ENCODE measurements at places on chromosomes 12 and 14.

- peak; percentile 44 for DNase-seq
Measured at GRCh38 chr14:71720978-71721624, 211.1 kb upstream of the RGS6 start.

DNA sequence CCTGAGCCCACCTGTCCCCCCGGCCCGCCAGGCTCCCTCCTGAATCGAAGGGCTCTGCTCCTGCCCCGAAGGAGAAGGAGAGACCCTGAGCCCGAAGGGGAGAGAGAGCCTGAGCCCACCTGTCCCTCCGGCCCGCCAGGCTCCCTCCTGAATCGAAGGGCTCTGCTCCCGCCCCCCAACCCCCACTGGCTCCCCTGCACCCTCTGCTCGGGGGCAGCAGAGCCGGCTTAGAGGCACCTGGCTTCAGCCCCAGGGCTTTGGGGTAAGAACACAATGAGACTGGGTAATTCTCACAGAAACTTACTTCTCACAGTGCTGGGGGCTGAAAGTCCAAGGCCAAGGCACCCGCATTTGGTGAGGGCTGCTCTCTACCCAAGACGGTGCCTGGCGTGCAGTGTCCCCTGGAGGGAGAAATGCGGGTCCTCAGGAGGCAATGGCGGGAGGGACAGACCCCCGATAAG, 53.1 kb upstream of the FBRSL1 start:
- no peak for DNase-seq

DNA sequence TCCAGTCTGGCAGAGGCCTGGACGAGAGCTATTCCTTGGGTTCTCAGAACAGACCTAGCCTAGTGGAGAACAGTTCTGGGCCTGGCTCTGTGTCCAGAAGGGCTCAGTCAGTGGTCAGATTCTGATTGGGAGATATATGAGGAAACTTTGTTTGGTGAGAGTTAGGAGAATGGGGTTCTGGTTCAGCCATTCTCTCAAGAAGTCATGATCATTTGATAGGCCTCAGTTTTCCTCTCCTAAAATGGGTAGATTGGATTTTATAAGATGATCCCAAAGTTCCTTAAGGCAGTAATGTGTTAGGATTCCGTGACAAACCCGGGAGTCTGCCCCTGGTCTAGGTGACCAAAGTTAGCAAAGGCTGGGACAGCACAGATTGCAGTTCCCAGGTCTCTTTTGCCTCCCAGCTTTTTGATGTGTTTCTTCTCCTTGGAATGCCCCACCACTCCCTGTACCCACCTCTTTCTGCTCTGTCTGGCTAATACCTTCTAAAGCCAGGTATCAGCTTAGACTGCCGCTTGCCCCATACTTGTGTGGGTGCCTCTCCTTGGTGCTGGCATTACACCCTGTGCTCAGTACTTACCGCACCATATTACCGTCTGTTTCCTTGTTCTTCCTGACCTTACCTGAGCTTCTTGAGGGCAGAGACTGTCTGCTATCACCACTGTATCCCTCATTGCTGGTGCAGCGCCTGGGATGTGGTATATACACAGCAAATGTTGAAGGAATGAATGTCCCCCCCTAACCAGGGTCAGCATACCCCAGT, 25.5 kb downstream of the SUSD6 start:
- no peak for DNase-seq

- DNase-seq, result no peak
Measured at GRCh38 chr12:109951751-109952150, 44.4 kb downstream of the GIT2 start.

DNA sequence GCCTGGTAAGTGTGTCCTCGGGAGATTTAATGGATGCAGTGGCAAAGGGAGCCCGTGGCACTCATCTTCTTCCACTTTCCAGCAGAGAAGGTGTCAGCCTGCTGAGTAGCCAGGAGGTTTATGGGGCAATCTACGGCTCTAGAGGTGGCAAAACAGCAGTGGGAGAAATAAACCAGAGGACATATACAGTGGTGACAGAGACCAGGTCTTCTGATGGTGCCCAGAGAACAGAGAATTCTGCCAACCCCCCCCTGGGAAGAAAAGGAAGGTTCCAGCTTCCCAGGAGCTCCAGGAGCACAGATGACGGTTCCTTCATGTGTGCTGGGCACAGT, 43.0 kb downstream of the SMIM41 start:
- DNase-seq, result no peak

- no peak for DNase-seq
Measured at GRCh38 chr14:37262649-37263048, 64.9 kb downstream of the MIPOL1 start.

GRCh38 chr14:52948039-52948438, 2.8 kb downstream of the FERMT2 start:
- no peak for DNase-seq

DNA sequence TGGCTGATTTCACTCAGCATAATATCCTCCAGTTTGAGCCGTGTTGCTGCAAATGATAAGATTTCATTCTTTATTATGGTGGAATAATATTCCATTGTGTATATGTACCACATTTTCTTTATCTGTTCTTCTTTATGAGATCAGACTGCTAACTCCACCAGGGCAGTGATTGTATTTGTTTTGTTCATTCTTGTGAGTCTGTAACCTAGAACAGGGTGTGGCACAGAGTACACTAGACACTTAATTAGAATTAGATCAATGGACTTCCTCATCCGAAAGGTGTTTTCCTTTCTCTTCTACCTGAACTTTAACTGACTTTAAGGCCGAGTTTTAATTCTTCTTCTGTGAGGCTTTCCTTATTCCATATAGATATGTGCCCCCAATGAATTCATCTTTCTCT, 551.0 kb downstream of the SNAPC1 start:
- no peak for DNase-seq

DNA sequence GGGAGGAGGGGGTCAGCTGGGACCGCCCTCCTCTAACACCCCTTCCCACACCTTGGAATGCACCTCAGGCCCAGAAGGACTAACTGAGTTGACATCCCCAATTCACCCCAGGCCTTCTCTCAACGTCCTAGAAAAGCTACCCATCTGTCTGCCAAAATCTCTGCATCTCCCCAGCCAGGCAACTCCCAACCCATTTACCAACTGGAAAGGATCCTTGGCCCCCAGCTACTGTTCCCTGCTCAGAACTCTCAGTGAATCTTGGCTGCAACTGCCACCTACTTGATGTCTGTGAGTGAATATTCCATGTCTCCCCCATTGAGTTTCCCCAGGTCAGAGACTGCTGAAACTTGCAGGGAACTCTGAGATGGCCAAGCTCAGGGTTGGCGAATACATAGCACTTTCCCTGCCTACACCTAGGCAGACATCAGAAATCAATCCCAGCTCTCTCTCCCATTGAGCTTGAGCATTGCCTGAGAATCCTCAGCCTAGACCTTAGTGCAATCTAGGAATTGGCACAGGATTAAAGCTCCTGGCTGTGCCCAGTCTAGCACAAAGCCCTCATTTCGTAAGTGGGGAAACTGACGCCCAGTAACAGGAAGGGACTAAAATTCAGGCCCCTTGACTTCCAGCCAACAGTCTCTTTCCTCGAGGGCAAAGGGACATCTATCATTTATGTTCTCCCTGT, 71.9 kb upstream of the NCOR2 start:
- no peak for DNase-seq

DNA sequence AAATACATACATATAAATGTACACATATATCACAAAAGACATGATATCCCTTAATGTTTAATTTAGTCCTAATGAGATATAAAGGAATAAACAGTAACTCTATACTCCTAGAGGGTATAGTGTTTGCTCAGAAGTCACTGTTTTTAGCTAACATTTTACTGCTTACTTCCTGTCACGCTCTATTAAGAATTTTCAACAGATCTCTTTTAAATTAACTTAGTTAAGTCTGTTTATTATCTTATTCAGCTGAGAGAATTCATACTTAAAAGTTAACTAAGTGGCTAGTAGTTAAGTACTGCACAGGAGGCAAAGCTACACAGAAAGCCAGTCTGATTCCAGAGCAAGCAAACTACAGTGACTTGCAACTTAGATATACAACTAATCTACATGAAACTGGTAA, 39.9 kb downstream of the GXYLT1 start:
- no peak for DNase-seq

DNA sequence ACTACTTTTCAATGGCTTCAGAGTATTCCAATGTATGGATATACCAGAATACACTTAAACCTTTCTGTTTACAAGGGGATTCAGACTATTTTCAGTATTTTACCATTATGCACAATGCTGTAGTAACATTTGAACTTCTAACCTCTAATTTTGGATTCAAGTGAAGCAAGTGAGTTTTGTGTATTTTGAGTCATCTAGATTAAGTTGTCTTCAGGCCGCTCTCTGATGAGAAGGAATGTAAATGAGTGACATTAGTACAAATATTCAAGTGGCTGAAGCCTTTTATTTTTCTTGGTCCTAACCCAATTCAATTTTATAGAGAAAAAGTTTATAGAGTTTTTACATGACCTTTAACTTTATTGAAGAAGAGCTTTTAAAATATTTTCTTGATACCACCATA, 125.6 kb downstream of the PDE3A start:
- no peak for DNase-seq

DNA sequence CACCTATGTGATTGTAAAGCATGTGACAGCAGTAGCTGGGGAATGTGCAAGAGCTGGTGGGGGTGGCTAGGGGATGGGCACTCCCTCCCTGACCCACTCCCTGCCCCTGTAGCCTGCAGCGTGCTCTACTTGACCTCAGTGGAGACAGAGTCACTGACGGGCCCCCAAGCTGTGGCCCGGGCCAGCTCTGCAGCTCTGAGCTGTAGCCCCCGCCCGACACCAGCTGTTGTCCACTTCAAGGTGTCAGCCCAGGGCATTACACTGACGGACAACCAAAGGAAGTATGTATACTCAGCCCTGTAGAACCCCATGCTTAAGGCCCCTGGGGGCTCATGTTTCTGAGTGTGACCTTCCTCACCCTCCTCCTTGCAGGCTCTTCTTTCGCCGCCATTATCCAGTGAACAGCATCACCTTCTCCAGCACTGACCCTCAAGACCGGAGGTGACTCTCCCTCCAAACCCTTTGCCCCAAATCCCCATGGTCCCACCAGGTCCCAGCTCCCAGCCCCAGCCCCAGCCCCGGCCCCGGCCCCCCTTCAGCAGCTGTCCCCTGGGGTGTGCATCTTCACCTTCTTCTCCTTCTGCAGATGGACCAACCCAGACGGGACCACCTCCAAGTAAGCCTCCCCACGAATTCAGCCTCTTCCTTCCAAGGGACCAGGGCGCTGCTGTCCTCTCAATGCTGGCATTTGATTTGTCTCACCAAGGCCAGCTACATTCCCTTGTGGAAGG, 13.3 kb downstream of the TNS2 start:
- no peak for DNase-seq

- no peak for DNase-seq
Measured at GRCh38 chr14:59303216-59303615, 114.7 kb downstream of the DAAM1 start.

DNA sequence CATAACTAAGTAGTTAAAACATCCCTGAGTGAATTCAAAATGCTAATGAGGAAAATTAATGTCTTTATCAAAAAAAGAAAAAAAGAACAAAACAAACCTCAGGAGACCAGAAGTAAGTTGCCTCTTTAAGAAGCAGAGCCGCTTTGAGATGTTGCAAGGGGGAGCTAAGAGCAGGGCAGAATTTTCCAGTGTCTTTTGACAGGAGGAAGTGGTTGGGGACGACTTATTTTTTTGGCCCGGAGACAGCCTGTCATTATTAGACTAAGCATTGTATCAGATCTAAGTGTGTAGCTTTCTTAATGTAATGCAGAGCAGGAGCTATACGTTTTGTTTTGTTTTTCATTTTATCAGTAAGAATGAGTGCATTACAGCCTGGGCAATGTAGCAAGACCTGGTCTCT, 206.6 kb downstream of the CACNA1C start:
- DNase-seq, result no peak

GRCh38 chr12:72057330-72057914, 118.8 kb downstream of the TPH2 start:
- no peak for DNase-seq

All from SK-N-MC (cell line).